HEK293T (cell line): ENCODE measurements at places on chromosomes 1 and 21.

GRCh38 chr1:76269155-76269554 lies 194.6 kb downstream of the ST6GALNAC3 start:
- DNase-seq, result no peak

GRCh38 chr1:31012210-31012924 lies 53.1 kb downstream of the PUM1 start:
- no peak for DNase-seq

- DNase-seq, result no peak
Measured at GRCh38 chr1:114341856-114342255, 169.1 kb downstream of the TRIM33 start.

- peak; percentile 59 for DNase-seq
Measured at GRCh38 chr1:183881387-183882131, 76.6 kb downstream of the RGL1 start.

DNA sequence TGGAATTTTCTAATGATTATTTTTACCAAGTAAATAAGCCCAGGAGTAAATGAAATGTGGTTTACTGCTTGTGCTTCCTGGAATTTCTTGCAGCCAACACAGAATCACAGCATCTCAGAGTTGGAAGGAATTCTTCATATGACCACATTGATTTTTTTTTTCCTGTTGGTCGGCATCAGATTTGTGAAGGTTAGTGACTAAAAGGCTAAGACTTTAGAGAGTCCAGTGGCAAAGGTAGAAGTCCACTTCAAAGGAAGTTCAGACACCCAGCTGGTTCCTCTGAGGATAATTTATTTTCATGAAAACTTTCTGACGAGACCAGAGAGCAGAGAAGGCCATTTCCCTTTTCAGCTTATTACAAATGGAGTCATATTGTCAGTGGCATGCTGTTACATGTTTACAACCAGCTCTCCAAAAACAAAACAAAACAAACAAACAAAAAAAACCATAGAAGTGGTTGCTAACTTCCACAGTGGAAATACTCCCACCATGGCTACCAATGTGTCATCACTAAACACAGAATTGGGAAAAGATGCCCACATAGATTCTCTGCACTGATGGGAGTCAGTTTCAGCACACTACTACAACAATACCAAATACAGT lies 77.2 kb upstream of the CDC42BPA start:
- no peak for DNase-seq
